Kidney tubule cell (primary cell): ENCODE measurements at places on chromosomes 3 and 15.

GRCh38 chr3:128309026-128309425 is 155.7 kb downstream of the EEFSEC start:
- DNase-seq: no peak

- DNase-seq: no peak
Measured at GRCh38 chr3:103437883-103438282, 1003.1 kb downstream of the ZPLD1 start.

DNA sequence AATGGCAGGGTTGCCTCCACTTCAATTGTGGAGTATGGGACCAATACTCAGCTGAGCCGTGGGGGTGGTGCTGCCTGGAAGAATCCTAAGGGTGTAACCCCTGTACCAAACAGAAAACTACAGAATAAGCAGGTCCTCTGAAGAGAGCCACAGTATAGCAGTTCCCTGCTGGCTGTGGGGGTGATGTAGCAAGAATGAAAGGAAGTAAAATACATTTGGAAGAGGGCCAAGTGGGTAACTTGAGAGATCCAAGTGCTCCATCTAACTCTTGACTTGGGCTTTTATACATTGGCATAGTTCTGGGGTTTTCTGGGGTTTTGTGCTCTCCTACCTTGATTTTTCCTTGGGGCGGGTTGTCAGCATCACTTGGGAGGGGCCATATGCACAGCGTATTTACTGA is 341.4 kb downstream of the OTOL1 start:
- DNase-seq: no peak

- DNase-seq: no peak
Measured at GRCh38 chr3:106485217-106485616, 616.4 kb upstream of the CBLB start.

DNA sequence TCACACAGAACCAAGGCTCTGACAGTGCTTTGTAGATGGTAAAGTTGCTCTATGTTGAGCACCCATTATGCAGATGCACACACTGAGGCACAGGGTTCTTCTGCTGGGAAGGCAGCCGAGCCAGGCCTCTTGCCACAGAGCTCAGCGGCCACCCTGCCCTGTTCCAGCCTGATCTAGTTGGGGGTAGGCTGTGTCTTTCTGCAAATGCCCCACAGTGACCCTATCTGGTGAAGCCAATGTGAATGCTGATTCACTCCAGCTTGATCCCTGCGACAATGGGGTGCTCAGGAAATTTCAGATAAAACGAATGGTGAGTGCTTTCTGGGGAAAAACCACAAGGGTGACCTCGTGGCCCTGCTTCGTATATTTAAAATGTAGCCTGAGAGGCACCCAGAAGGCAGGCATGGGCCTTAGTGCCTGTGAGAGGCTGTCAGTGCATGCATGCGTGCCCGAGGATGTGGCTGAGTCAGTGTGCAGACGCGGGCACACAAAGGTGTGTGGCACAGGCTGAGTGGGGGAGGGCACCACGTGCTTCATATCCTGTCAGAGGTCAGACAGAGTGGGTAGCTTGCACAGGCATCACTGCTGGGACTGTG is 85.7 kb downstream of the ATP2B2 start:
- peak; percentile 84 for DNase-seq

GRCh38 chr3:144241404-144241803 is 269.8 kb downstream of the DIPK2A start:
- DNase-seq: no peak

DNA sequence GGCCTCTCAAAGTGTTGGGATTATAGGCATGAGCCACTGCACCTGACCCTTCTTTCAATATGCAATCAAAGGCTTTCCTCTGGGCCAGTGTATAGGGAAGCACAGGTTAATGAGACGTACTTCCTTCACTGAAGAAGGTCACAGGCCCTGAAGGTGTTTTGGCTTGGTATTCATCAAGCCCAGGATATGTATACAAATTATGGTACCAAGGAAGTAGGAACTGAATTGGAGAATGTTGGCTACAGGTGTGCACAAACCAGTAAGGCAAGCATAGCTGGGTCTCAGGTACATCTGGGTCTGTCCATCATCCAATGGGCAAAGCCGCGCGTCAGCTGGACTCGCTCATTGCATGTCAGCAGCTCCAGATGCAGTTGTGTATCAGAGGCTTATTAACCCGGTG is 237.9 kb downstream of the ADAMTS17 start:
- no peak for DNase-seq

- DNase-seq: no peak
Measured at GRCh38 chr3:82378392-82378791, 616.9 kb upstream of the GBE1 start.

DNA sequence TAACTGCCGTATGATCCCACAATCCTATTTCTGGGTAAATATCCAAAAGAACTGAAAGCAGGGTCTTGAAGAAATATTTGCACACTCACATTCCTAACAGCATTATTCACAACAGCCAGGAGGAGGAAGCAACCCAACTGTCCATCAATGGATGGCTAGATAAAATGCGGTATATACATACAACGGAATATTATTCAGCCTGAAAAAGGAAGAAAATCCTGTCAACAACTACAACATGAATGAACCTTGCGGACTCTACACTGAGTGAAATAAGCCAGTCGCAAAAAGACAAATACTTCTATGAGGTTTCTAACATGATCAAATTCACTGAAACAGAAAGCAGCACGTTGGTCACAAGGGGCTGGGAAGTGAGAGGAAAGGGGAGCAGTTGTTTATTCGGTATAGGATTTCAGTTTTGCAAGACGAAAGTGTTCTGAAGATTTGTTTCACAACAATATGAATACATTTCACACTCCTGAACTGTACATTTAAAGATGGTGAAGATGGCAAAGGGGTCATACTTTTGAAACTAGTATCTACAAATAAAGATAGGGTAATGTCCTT is 6.2 kb downstream of the DLG1 start:
- DNase-seq: no peak

GRCh38 chr15:100777821-100778220 is 101.8 kb upstream of the ALDH1A3 start:
- DNase-seq: no peak

- DNase-seq: no peak
Measured at GRCh38 chr3:43962043-43962442, 271.3 kb downstream of the ABHD5 start.

DNA sequence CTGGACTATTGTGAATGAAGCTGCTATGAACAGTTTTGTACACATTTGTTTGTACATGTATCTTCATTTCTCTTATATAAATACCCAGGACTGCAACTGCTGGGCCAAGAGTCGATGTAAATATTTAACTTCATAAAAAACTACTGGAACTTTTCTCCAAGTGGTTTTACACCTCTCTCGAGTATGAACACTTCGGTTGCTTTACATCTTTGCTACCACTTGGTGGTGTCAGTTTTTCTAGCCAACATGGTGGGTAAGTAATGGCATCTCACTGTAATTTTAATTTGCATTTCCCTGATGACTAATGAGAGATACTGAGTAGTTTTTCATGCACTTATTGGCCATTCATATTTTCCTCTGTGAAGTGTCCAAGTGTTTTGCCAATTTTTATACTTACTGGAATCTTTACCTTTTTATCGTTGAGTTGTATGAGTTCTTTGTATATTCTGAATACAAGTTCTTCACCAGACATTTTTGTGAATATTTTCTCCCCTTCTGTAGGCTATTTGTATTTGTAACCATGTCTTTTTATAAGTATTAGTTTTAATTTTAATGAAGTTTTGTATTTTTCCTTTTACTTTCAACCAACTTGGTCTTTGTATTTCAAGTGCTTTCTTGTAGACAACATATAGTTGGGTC is 44.4 kb downstream of the PCOLCE2 start:
- DNase-seq: peak; percentile 69

DNA sequence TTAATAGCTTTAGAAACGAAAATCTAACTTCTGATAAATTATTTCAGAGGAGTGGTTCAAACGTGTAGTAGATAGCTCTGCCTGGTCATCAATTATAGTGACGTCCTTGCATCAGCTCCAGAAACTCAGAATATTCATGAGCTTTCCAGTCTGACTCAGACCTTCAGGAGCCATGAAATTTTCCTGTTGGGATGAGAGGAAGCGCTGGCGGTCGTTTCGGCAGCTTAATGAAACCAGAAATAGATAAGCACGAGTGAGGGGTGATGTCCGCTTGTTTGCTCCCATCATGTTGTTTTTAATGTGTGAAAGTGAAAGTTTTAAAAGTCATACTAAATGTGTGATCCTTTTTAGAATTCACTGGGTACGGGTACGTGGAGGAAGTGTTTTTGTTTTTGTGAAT is 141.1 kb downstream of the PGPEP1L start:
- DNase-seq: peak; percentile 67

GRCh38 chr3:64489361-64490044 is 198.3 kb downstream of the ADAMTS9 start:
- DNase-seq: peak; percentile 86

DNA sequence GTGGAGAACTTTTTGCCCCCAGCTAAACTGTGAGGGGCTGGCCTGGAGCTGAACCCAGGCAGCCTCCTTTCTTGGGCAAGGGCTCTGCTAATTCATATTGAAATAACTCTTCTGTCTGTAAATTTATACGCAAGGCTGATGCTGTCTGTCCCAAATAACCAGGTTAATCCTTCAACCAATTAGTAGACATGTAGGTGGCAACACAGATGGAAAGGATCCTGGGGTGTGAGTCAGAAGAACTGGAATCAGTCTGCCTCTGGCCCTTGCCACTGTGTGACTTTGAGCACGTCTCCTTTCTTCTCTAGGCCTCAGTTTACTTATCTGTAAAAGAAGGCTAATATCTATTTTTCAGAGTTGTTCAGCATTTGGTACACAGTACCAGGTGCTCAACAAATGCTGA is 48.3 kb upstream of the IREB2 start:
- DNase-seq: no peak

- DNase-seq: no peak
Measured at GRCh38 chr3:147403511-147403910, 2.8 kb downstream of the ZIC4 start.

DNA sequence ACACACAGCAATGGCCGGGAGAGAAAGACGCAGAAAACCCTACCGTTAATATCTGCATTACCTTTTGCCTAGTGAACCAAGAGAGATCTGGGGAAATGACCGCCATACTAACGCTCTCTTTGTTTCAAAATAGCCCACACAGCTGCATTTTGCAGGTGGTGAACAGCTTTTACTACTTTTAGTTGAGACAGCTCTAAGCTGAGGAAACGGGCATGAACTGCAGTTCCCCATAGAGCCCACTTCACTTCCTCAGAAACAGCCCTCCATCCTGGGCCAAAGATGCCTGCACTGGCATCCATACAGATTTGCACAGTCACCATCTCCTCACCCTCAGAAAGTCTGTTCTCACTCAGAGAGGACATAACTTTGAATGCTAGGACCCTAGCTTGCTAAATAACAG is 45.0 kb downstream of the ZNF860 start:
- no peak for DNase-seq

GRCh38 chr3:15099364-15100098 is 583 bp upstream of the RBSN start:
- no peak for DNase-seq

GRCh38 chr3:105277656-105278055 is 89.1 kb upstream of the ALCAM start:
- peak; percentile 8 for DNase-seq

- DNase-seq: no peak
Measured at GRCh38 chr15:48968066-48968465, 4.3 kb upstream of the SHC4 start.

- peak; percentile 42 for DNase-seq
Measured at GRCh38 chr15:80706161-80706560, 11.1 kb downstream of the ABHD17C start.

- peak; percentile 9 for DNase-seq
Measured at GRCh38 chr3:4425707-4426106, 41.4 kb downstream of the SUMF1 start.

DNA sequence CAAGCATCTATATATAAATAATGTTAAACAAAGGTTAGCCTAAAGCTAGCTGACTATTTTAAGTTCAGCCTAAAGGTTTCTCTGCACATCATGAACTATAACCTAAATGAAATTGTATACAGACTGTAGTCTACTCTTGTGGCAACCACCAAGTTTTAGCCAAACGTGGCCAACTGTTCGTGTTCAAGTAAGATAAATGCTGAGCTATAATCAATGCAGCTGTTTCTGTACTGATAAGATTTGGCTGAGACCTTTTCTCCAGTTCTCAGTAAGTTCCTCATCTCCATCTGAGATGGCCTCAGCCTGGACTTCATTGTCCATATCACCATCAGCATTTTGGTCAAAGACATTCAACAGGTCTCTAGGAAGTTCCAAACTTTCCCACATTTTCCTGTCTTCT is 43.7 kb upstream of the IGSF10 start:
- no peak for DNase-seq

GRCh38 chr3:167481164-167481563 is 7.3 kb upstream of the SERPINI2 start:
- DNase-seq: no peak

- DNase-seq: peak; percentile 40
Measured at GRCh38 chr3:72657666-72658065, 190.6 kb downstream of the SHQ1 start.

DNA sequence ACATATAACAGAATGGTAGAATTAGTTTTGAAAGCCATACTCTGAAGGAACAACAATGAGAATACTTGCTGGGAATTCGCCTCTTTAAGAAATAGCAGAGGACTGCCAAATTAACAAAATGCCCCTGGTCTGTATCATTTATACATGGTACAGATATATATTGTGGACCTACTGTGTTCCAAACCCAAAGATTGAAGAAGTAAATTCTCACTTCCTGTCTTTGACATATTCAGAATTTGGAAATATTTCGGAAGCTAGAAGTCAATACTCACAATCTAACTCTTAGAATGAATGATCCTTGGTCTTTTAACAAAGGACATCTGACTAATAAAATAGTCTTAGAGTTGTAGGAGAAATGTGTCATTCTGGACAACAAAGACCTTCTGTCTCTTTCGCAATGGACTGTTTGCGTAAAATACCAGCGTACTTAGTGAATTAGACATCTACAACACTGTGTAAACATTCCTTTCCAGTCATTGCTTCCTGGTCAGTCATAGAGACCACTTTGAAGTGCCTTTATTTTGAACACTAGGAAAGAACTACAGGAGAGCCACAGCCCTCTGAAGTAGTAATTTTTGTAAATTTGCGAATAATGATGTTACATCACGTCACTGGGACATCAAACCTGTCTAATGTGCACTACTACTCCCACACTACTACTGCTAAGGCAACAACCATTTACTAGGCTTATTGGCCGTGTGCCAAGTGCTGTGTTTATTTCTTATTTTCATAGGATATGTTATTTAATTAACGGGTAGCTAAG is 68.0 kb downstream of the CHL1 start:
- DNase-seq: peak; percentile 94
